ENCODE measurements at places on chromosomes 4 and X.
A peak's percentile ranks its signal among the peaks of the same experiment; 100 is the strongest.

- no peak for DNase-seq
Observed at GRCh38 chr4:95289028-95289634, 259.6 kb downstream of the UNC5C start.

- DNase-seq: no peak
Observed at GRCh38 chrX:2673611-2674010, 17.5 kb upstream of the CD99 start.

DNA sequence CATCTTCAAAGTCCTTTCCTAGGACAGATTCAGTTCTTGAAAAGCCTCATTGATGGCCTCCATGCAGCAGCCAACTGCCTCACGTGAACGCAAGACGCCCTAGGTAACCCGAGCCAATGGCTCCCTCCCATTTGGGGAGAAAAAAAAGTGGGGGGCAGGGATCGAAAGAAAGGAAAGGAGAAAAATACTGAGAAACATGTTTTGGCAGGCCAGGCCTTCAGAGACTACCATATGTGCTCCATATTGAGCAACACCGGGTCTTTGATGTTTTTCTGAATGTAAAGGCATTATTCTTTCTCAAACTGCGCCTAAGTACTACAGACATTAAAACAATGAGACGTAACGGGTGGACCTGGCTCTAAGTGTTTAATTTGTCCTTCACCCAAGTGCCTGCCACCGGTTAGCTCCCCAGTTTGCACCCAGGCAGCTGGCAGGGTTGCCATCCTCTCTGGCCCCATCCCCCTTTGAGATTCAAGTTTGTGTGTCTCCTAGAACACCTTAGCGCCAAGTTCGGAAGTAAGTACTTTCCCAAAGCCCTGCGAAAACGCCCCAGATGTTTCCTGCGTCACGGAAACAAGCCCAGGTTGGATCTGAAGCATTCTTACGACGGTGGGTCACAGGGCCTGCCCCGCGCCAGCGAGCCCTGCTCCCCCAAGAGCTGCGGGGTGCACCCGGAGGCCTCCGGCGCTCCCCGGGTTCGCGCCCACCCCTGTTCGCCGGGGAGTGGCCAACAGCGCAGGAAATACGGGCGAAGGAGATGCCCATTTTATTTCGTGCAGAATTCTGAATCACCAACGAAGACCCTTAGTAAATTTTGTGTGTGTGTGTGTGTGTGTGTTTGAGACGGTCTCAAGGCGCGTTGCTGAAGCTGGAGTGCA, 30.1 kb downstream of the HAND2 start:
- DNase-seq: no peak

GRCh38 chr4:167105857-167106256, 128.4 kb downstream of the SPOCK3 start:
- no peak for DNase-seq

- no peak for DNase-seq
Observed at GRCh38 chrX:98548519-98548918, 1664.8 kb downstream of the RPA4 start.

- no peak for DNase-seq
Observed at GRCh38 chr4:103075435-103075893, 1.1 kb downstream of the SLC9B2 start.

- no peak for DNase-seq
Observed at GRCh38 chr4:140693562-140693961, 62.6 kb downstream of the TBC1D9 start.

GRCh38 chrX:154030715-154031305, 11.1 kb upstream of the IRAK1 start:
- no peak for DNase-seq

- no peak for DNase-seq
Observed at GRCh38 chr4:127993151-127993550, 27.9 kb downstream of the ABHD18 start.

DNA sequence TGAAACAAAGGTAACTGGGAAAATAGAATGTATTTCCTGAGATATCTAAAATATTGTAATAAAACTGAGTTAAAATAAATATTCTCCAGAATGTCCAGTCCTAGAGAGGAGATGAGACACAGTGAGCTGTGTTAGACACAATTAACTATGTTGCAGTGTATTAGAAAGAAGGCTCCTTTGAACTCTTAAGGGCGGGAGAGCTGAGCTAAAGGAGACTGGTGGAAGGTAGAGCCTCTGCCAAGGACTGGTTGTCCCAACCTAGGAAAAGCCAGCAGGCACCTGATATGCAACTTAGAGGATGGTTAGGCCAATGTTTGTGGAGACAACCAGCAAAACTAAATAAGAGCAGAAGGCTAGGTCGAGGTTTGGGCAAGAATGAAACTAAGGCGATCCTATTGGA, 4.3 kb downstream of the ASB11 start:
- DNase-seq: no peak

DNA sequence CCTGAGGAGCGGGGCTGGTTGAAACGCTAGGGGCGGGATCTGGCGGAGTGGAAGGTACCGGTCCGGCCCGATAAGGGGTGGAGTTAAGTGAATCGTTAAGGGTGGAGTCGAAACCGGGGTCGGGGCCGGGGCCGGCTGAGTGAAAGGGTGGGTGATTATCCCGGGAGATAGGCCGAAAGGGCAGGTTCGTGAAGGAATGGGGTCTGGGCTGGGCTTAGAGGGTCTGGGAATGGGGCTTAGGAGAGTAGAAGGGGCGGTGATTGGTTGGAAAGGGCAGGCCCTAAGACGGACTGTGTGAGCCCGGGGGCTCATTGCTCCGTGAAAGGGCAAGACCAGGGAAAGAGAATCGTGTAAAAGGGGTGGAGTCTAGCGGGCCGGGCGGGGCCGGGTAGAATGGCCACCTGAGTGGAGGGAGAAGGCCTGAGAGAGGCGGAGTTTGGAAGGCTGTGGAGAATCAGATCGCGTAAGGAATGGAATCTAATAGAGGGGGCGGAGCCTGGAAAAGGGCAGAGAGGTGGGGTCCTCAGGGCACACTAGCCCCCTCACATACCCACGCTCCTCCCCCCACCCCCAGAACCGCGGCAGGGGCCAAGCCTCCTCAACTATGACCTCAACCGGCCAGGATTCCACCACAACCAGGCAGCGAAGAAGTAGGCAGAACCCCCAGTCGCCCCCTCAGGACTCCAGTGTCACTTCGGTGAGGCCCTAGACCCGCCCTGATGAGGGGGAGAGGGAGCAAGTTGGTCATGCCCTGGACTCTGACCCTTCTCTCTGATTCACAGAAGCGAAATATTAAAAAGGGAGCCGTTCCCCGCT, 430 bp downstream of the HDAC6 start:
- DNase-seq: peak; percentile 87

GRCh38 chrX:110428144-110428543, 69.5 kb downstream of the RTL9 start:
- DNase-seq: no peak

DNA sequence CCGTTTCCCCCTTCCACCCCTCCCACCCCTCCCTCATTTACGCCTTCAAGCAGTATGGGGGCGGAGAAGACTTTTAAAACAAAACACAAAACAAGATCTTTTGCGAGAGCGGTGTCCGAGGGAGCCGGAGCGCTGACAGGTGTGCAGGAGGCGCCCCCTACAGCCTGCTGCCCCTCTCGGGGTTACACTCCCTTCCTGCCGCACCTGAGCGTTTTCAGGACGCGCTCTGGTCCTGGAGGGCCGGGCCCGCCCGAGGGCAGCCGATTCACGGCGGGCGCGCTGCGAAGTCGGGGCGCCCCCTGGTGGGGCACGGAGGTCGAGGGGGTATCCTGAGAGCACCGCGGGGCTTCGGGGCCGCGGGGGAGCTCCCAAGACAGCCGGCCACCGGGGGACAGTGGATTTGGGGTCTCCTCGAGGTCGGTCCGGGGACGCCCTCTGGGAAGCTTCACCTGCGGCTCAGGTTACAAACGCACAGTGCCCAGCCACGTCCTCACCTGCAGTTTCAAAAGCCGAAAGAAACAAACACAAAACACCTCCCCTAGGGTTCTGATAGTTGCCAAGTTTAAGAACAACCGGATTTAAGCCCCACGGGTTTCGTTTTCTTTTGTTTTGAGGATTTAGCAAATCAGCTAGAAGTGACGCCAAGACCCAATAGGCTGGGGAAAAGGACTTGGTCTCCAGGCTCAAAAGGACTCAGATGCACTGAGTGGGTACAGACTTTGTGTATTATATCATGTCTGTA, 8.0 kb upstream of the NEUROG2 start:
- DNase-seq: no peak

DNA sequence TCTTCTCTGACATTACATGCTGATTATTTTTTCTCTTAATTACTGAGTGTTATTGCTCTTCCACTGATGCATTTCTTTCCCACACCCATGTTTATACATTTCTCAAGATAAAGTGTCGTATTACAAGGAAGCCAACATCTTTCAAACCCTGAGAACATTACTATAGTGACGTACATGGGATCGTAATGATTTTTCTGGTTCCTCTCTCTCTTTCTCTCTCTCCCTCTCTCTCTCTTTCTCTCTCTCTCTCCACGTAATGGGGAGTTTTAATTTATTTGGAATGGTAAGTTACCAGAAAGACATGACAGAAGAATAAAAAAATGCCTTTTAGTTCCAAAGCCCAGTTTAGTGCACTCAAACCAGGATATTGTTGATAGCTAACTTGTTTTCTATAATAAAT, 40.4 kb upstream of the MAPK10 start:
- no peak for DNase-seq

GRCh38 chr4:173766171-173766600, 236.2 kb upstream of the HAND2 start:
- no peak for DNase-seq

DNA sequence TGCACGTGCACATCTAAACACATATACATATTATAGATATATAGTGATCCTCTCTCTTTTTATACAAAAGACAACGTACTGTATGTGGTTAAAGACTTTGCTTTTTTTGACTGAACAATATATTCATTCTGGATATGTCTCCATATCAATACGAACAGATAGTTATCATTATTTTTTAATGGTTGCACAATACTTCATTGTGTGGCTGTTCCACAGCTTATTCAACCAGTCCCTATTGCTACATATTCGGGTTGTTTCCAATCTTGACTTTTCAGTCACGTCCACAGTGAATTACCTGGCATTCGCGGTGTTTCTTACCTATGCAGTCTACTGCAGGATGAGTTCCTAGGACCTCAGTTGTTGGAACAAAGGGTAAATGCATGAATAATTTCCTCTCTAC, 53.1 kb downstream of the FGFBP1 start:
- DNase-seq: no peak

GRCh38 chr4:171929477-171929876, 116.3 kb downstream of the GALNTL6 start:
- DNase-seq: no peak

GRCh38 chr4:153318696-153319320, 25.7 kb upstream of the MND1 start:
- DNase-seq: no peak

- DNase-seq: no peak
Observed at GRCh38 chr4:38610966-38611431, 53.0 kb upstream of the KLF3 start.

- DNase-seq: no peak
Observed at GRCh38 chr4:56575820-56576429, 70.3 kb downstream of the ARL9 start.

DNA sequence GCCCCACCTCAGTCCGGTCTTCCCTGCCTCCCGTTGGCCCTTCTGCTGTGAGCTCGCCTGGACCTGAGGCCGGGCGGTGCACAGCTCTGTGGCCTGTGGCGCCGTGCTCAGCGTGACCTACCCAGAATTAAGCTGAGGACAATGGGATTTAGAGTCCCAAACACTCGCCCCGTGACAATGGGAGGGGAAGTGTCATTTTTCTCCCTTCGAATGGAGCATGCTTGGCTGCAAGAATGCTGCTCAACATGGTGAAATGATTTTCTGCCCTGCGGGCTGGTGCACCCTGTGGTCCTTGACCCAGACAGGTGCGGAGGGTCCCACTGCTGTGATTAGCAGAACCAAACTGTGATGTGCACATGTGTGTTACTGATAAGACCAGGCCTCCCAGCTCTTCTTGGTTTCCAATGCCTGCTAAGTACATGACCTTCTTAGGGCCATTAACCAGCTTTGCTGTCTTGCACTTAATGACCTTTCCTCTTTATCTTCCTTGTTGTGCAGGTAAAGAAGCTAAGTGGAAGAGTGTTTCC, 772 bp downstream of the EOLA1 start:
- DNase-seq: no peak

- no peak for DNase-seq
Observed at GRCh38 chrX:41808047-41808446, 84.1 kb downstream of the GPR82 start.

- DNase-seq: peak; percentile 90
Observed at GRCh38 chr4:20251796-20252655, at the start of gene SLIT2. Gene SLIT2, plus strand, starts transcription at chr4:20251905. Its CDS starts 1,911 bp downstream, at chr4:20253816.

GRCh38 chrX:10534611-10535010, 85.8 kb downstream of the MID1 start:
- DNase-seq: no peak

- DNase-seq: peak; percentile 55
Observed at GRCh38 chr4:86594559-86595425, 677 bp downstream of the PTPN13 start.

DNA sequence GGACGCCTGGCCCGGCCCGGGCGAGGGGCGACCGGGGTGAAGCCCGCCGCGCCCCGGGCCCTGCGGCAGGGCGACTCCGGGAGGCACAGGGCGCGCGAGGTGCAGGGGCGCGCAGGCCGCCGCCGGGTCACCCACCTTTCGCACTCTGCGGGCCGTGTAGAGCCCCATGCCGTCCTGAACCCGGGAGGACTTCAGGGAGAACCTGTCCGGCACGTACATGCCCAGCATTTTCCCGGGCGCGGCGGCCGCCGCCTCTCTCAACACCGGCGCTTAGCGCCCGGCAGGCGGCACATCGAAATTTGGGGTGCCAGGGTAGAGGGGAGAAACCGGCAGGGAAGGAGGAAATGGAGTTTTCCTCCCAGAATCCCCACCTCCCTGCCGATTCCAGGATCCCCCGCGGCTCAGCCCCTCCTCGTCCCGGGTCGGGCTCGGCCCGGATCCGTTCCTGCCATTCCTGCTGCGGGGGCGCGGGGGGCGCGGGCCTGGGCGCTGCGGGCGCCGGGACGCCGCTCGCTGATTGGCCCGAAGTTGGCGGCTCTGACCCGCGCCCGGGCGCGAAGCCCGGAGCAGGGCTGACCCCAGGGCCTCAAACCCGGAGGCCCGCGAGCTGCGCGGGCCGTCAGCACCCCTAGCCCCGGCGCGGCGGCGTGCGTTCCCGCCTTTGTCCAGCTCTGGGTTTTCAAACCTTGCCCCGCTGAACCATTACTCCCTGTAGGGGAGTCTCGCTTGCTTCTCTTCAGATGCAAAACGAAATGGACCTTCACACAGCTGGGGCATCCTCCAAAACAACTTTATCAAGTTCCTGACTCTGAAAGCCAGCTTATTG, at the start of gene PRDM5:
PRDM5 (minus strand) TSS at position 346 of the 826 bp plus-strand sequence; CDS start at position 228, 118 bp downstream.
- DNase-seq: peak; percentile 71

- DNase-seq: peak; percentile 58
Observed at GRCh38 chrX:51891821-51892551, 1.4 kb upstream of the MAGED1 start.

- no peak for DNase-seq
Observed at GRCh38 chr4:41205130-41205529, 9.2 kb downstream of the APBB2 start.

- DNase-seq: peak; percentile 19
Observed at GRCh38 chrX:55057675-55058249, 17.1 kb upstream of the PAGE2B start.

- no peak for DNase-seq
Observed at GRCh38 chr4:139129206-139129605, 47.8 kb downstream of the ELF2 start.
